Endothelial cell of coronary artery (primary cell): ENCODE measurements at places on chromosomes 7 and 10. TPM values are rescaled to one million over a fixed set of nuclear protein-coding genes. Genes with fewer than 3 reads are reported as not detected.

KLF14 gene
- not detected in 2 replicates for total RNA-seq

VKORC1L1 gene
- 14.3 and 19.5 TPM in 2 replicates for total RNA-seq

FOXP2 gene
- under 0.01 TPM in 2 replicates for total RNA-seq

GNGT1 gene
- not detected in 2 replicates for total RNA-seq

PNLIPRP1 gene
- not detected in 2 replicates for total RNA-seq

PON1 gene
- not detected in 2 replicates for total RNA-seq

CXCL12 gene
- 1.4 and 34.2 TPM in 2 replicates for total RNA-seq

LLCFC1 gene
- not detected in 2 replicates for total RNA-seq

SAMD9L gene
- 9.9 and 15.0 TPM in 2 replicates for total RNA-seq

XRCC2 gene
- 2.0 and 3.7 TPM in 2 replicates for total RNA-seq

RBP3 gene
- total RNA-seq = not detected in 2 replicates

SSC4D gene
- total RNA-seq = 0.36 and 0.47 TPM in 2 replicates

PAX4 gene
- total RNA-seq = not detected in 2 replicates

ITPRID1 gene
- not detected in 2 replicates for total RNA-seq

MBL2 gene
- not detected in 2 replicates for total RNA-seq

KIAA1217 gene
- total RNA-seq = 4.0 and 8.4 TPM in 2 replicates

SYT15B gene
- total RNA-seq = 1.0 TPM in 1 of 2 replicates, not detected in the other
